CD4-positive, alpha-beta T cell treated with Interleukin-6 at 100 ng/mL for 8 hours (primary cell): ENCODE measurements at places on chromosomes 5 and 9.
A peak's percentile ranks its signal among the peaks of the same experiment; 100 is the strongest.

DNA sequence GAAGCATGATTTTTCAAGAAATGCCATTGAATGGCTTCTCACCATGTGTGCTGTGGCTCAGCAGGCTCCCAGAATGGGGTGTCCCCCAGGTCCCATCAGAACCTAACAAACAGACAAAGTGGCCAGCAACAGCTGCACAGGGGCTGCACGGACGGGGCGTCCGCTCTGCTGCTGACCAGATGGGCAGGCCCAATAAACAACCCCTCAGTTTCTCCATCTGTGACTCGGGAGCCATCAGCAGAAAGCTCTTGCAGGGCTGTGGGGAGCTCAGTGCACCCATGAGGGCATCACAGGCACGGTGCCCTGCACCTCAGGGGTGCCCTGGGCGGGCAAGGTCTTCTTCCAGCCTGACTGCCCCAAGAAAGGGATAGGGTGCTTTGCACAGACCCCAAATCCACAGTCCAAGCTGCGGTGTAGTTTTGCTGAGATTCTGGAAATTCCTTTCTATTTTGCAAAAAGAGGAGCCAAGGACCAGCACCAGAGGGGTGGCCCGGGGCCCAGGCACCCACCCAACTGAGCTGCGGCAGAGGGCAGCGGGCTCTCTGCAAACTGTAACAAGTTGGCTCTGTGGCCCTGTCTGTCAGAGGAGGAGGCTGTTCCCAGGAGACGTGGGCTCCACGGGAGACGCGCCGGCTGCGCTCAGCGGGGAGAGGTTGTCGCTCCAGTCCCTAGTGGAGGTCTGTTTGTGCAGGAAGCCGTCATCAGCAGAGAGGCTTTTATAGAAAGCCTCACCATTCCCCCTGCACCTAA, 138.7 kb upstream of the PPP1R26 start:
- no peak for DNase-seq

GRCh38 chr5:110333384-110333783, 393.1 kb downstream of the TMEM232 start:
- no peak for DNase-seq

- no peak for DNase-seq
Measured at GRCh38 chr9:4223312-4223833, 76.5 kb downstream of the GLIS3 start.

DNA sequence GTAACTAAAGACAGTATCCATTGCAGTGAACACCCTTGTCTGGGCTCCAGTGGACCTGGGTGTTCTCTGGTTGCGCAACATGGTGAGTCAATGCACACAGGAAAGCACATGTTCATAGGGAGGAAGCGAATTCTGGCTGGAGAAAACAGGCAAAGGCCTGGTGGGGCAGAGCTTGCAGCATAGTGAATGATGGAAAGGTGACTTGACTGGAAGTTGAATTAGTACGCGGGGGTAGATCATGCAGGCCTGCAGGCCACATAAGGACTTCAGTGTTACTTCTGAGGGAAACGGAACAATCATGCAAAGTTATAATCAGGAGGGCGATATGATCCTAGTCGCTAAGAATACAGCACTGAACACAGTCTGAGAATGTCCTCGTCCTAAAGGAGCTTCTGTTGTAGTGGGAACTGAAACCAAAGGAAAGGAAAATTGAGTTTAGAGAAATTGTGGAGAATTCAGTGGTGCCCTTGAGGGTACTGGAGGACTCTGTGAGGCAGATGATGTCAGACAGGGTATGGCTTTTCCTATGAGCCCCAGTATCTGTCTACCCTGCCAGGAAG, 71.9 kb upstream of the RANBP3L start:
- no peak for DNase-seq

DNA sequence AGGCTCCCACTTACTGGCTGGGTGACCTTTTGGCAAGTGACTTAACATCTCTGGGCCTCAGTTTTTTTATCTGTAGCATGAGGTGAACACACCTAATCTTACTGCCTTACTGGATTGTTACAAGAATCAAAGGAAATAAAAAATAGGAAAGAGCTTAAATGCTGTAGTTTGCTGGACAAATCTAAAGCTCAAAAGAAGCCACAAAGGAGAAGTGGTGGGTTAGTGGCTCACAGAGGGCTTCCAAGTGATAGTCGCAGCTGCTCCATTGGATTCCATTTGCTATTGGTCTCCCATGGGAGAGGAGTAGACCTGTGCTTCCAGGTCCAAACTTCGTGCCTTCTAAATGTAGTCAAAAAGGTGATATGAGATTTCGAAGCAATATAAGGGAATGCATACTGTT, 123.6 kb downstream of the SEMA6A start:
- no peak for DNase-seq

DNA sequence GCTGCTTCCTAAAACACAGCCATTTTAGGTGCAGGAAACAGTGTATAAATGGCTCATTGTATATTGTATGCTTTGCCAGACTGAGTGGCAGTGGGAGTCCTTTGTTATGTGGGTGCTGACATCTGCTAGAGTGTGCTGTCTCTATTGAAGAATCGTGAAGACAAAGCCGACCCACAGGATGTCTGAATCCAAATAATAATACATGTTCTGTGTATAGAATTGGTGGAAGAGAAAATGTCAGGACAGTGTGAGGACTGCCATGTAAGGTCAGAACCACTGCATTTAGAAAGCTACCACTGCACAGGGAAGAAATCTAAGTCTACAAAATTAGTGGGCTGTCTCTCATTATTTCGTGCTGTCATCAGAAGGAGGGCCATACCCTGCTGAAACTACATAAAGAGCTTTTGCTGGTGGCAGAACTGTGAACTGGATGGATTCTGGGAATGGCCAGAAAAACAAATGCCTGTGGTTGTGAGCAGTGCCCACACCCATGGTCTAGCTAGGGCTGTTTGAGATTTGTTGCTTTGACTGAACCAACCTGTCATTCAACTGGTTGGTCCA, 2.5 kb downstream of the IL7R start:
- peak; percentile 53 for DNase-seq

- no peak for DNase-seq
Measured at GRCh38 chr5:3489239-3489843, 106.3 kb upstream of the IRX1 start.

GRCh38 chr5:124901081-124901480, 154.6 kb upstream of the ZNF608 start:
- no peak for DNase-seq

GRCh38 chr9:106945727-106946660, 83.0 kb downstream of the ZNF462 start:
- DNase-seq, result no peak

DNA sequence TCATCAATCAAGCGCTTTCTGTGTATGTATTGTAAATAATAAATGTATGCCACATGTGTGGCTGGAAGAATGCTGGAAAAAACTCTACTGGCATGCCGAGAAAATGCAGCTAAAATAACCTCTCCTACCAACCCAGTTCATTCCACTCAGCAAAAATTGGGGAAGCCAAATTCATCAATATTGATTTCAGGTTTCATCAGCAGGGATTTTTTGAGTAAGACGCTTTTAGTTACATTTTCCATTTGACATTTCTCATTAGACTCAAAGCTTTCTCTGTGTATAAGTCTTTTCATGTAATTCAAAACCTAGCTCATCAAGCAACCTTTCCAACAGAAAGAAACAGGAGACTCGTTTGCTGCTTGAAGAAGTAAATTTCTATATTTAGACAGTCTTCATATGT, 338.1 kb downstream of the DMRT2 start:
- no peak for DNase-seq

DNA sequence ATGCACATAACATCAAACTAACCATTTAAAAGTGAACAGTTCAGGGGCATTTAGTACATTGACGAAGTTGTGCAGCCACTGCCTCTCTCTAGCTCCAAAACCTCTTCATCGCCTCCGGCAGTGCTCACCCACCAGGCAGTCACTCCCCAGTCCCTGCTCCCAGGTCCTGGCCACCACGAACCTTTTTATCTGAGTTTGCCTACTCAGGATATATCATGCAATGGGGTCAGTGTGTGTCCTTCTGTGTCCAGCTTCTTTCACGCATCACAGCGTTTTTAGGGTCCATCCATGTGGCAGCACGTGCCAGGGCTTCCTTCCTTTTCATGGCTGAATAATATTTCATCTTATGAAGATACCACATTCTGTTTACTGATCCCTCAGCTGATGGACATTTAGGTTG, 4.6 kb downstream of the AHRR start:
- no peak for DNase-seq

- no peak for DNase-seq
Measured at GRCh38 chr5:141001844-141002604, 35.7 kb downstream of the PCDHAC2 start.

DNA sequence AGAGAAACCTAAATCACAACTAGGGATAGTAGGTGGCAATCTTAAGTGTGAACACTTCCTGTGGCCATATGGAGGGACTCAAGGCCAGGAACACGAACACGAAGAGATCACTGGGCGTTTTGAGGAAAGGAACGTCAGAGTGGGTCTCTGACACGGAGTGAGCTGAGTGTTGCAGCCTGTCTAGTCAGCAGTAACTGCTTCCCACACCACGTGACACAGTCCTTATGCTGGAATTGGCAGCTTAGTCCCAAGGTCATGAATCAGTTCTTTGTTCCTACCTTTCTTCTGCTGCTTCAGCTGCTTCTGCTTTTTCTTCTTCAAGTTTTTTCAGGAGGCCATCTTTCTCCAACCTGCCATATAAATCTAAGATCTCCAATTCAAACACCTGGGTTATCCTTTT, 18.2 kb downstream of the SPACA9 start:
- DNase-seq, result no peak

GRCh38 chr5:173743641-173744343, 127.3 kb upstream of the BOD1 start:
- no peak for DNase-seq

DNA sequence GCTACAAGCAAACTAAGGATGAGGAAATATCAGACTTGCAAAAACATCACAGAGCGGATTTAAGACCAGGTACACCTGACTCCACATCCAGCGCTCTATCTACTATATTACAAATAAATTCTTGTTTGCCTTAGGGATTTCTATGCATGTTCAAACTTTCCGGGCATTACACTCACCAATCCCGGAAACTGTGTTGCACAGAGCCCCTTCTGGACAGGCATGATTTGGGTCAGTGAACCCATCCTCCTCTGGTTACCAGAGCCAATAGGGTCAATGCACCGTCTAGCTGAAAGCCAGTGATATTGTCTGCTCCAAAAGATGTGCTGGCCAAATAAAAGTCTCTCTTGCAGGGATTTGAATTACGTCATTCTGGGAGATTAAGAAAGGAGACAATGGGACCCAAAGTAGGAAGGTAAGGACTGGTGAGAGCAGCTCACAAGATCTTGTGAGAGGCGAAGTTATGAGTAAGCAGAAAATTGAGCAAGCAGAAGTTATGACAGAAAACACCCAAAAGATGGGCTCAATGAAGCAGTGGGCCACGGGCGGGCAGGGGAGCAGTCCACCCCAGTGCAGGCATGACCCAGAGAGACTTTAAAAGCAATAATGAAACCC, 155.8 kb upstream of the RAI14 start:
- no peak for DNase-seq

- DNase-seq, result no peak
Measured at GRCh38 chr9:121510766-121511550, 11.3 kb upstream of the GGTA1 start.

DNA sequence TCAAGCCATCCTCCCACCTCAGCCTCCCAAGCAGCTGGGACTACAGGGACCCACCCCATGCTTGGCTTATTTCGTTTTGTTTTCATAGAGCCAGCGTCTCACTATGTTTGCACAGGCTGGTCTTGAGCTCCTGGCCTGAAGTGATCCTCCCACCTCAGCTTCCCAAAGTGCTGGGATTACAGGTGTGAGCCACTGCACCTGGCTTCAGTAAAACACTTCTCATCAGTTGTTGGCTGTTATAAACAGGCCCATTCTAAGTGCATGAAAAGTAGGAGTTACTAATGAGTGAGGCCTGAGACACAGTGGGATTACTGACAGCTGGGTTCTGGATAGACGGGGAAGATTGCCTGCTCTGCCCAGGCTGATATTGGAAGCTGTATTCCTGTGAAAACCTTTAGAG, 3.5 kb downstream of the CRB2 start:
- DNase-seq, result no peak

DNA sequence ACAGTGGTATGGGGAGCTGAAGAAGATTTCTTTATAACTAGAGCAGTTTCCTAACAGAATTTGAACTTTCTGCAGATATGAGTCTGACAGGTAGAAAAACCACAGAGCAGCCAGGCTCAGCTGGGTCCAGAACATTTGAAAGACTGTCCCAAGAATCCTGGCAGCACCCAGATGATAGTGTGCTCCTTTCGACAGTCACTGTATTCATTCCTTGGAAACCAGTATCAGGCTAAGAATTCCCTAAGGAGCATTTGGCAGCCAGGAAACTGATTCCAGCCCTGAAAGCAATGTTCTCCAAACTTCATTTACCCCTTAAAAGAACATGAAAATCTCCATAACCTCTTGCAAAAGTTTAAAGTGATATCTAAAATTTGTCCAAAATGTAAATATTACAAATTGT, 123.0 kb upstream of the MTAP start:
- DNase-seq, result no peak

DNA sequence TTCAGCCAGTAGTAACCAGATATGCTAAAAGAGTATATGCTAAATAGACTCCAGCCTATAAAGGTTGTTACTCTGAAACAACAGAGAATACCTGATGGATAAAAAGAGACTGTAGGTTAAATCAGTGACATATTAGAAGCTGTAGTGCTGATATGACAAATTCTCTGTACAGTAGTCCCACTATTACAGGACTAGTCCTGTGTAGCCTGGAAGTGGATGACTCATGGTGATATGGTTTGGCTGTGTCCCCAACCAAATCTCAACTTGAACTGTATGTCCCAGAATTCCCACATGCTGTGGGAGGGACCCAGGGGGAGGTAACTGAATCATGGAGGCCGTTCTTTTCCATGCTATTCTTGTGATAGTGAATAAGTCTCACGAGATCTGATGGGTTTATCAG, 276.2 kb upstream of the POU5F2 start:
- no peak for DNase-seq

DNA sequence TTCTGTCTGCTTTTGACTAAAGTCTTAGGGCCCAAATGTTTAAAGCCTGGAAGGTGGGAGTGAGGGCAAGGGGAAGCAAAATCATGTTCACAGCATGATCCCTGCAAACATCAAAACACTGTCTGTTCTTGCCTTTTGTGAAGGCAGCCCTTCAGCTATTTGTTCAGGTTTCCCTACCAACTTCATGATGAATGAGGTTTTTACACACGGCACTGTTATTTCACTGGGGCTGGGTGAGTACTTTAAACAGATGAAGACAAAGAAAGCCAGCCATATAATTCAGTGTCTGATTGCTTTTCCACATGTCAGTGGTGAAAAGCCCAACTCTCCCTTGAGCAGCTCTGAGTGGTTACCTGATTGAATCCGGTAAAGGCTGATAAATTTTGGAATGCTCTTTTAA, 224.7 kb upstream of the GRAMD2B start:
- no peak for DNase-seq

- DNase-seq, result no peak
Measured at GRCh38 chr5:27516437-27516836, 478.1 kb upstream of the CDH9 start.

GRCh38 chr9:8417341-8417740, 617.8 kb upstream of the DMAC1 start:
- no peak for DNase-seq
